ENCODE measurements at places on chromosomes 5 and 9.
A peak's percentile ranks its signal among the peaks of the same experiment; 100 is the strongest.

DNA sequence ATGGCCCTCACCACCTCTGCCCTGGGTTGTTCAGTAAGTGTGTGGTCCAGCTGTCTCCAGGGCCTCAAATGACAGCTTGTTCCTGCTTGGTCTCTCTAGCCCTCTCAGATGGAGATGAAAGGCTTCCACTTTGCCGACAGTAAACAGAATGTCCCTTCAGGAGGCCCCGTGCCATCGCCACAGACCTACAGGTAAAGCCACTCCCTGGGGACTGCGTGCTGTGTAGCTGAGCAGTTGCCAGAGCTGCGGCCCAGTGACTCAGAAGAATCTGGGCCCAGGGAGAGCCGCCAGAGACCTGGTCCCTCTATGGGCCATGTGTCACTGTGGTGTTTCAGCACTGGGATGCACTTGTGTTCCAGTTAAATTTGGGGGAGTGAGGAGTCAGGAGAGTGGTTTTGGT lies 10.6 kb upstream of the POMT1 start:
- DNase-seq, result no peak

- DNase-seq, result peak; percentile 74
Measured at GRCh38 chr5:150645070-150645700, 4.7 kb downstream of the SYNPO start.

DNA sequence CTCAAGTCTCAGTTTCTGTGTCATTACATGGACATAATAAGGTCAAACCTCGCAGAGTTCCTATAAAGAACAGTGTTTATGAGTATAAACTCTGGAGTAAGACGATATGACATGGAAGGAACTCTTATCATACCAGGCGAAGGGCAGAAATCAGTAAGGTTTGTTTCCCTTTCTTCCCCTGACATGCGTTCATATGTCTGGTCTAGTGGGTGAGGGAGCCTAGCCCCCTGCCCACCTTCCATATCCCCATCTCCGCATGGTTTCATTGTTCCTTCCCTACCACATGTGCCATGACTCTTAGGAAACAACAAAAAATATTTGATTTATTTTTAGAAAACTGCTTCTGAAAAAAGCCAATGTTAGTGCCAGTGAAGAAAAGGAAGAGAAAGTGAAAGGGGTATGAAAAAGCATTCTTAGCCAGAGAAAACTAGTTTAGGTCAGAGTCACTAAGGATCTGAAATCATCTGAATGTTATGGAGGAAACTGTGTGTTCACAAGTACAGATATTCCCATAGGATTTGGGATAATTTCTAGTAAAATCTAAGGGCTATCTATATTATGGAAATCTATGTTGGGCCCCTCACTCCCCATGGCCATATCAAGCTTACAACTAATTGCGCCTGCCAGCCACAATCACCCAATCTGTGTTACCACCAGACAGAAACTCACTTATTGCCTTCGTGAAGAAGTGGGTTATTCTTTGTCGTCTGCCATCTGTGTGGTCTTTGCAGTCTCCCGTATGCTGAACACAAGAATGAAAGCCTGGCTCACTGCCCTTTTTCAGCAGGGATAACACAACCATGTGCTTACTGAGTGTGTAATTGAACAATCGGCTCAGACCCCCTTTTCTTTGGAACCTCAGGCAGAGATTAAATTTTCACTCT lies 19.9 kb upstream of the HMHB1 start:
- DNase-seq, result no peak

GRCh38 chr9:120514405-120514804 lies 65.6 kb downstream of the CDK5RAP2 start:
- no peak for DNase-seq

- no peak for DNase-seq
Measured at GRCh38 chr5:56251440-56251839, 18.3 kb upstream of the ANKRD55 start.

Measured in H4 (cell line).